IPS DF 6.9 (cell line): ENCODE measurements at places on chromosomes 5 and 9.

GRCh38 chr5:179819296-179820126 lies 1.2 kb upstream of the SQSTM1 start:
- no peak overlapping the region for H3K27ac ChIP-seq
- H3K4me1 ChIP-seq, result peaks cover 8% of the 10 kb centered on the region
- no peak for DNase-seq
- peaks cover 12% of the 10 kb centered on the region for H3K36me3 ChIP-seq
- H3K27me3 ChIP-seq, result no peaks in the 10 kb centered on the region

DNA sequence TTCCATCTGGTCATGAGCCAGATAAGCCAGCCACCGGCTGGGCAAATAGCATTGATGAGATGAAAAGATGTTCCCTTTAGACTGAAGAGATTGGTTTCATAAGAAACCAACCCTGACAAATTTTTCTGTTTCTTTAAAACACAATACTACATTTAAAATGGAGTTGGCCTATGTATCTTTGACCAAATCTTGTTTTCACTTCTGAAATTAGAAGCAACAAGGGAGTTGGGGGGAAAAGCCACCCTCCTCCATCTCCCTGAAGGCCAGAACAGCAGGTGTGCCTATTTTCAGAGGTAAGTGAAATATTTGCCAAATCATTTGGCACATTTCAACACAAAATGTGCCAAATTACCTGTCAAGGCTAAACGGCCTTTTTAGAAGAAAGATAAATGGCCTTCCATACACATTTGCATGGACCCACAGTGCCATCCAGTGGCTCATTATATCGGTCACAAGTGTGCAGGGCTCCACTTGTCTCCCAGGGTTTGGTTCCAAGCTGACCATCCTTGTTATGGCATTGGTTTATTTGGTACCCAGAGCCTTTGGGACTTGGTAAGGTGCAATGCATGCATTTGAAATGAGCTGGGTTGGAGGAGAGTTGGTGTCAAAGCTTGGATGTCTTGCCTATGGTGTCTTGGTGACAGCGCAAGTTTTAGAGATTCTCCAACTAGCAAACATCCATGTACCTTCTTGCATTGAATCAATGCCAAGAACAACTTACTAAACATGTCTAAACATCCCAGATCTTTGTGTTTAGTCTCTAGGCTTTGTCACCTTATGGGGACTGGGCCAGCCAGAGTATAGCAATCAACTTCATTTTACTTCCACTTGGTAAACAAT lies 372.0 kb upstream of the KIF2A start:
- H3K4me3 ChIP-seq, result no peak overlapping the region
- H3K36me3 ChIP-seq, result no peaks in the 10 kb centered on the region
- DNase-seq, result peak; percentile 13

GRCh38 chr5:148957591-148958202 lies 105.2 kb downstream of the SH3TC2 start:
- peaks cover 3% of the 10 kb centered on the region; the same call in 1 of the 2 replicates for H3K4me1 ChIP-seq
- H3K36me3 ChIP-seq, result no peaks in the 10 kb centered on the region
- H3K27me3 ChIP-seq, result no peaks in the 10 kb centered on the region
- no peak overlapping the region for H3K4me3 ChIP-seq

DNA sequence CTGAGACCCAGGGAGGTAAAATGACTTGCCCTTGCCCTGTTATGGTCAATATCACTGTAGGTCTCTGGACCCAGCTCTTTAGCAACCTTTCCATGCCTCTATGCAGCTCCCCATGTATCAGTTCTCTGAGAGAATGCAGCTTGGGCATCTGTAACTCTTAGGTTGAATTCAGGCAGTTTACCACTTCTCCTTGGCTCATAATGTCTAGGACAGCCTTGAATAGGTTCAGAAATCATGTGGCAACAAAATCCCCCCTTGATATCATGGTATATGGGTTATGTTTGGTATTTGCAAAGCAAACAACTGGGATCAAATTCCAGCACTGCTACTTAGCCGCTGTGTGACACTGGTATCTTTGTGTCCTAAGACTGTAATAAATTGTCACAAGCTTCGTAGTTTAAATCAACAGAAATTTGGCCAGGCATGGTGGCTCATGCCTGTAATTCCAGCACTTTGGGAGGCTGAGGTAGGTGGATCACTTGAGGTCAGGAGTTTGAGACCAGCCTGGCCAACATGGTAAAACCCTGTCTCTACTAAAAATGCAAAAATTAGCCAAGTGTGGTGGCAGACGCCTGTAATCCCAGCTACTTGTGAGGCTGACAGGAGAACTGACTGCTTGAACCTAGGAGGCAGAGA lies 10.7 kb upstream of the SUB1 start:
- DNase-seq, result no peak
- no peak overlapping the region for H3K4me3 ChIP-seq
- no peaks in the 10 kb centered on the region for H3K36me3 ChIP-seq
- H3K27ac ChIP-seq, result no peak overlapping the region
- H3K27me3 ChIP-seq, result no peaks in the 10 kb centered on the region
- H3K4me1 ChIP-seq, result no peaks in the 10 kb centered on the region

DNA sequence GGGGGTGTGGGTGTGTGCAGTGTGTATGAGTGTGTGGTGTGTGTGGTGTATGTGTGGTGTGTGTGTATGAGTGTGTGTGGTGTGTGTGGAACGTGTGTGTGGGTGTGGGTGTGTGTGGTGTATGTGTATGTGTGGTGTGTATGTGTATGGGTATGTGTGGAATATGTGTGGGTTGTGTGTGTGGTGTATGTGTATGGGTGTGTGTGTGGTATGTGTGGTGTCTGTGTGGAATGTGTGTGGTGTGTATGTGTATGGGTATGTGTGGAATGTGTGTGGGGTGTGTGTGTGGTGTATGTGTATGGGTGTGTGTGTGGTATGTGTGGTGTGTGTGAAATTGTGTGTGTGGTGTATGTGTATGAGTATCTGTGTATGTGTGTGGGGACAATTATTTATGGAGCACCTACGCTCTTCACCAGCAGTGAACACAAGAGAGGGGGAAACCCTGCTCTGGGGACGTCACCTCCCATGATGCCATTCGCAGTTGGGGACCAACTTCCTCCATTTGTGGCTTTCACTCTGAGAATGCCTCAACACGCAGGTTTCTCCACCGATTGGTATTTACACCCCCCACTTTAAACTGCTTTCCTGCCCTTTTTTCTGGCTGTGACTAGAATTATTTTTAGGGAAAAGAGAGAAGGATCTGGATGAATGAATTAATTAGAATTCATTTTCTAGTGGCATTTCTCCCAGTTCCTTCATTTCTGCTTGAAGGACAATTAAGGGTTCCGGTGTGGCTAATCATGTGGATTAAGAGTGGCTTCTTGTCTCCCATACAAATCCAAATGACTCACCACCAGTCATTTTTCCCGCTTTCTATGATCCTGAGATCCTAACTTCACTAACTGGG lies 238.1 kb downstream of the ROR2 start:
- H3K27me3 ChIP-seq, result no peaks in the 10 kb centered on the region
- H3K27ac ChIP-seq, result no peak overlapping the region
- no peak overlapping the region for H3K4me3 ChIP-seq
- no peak for DNase-seq
- no peaks in the 10 kb centered on the region for H3K36me3 ChIP-seq
- no peaks in the 10 kb centered on the region for H3K4me1 ChIP-seq

GRCh38 chr9:116027511-116027910 lies 126.1 kb upstream of the PAPPA start:
- DNase-seq, result no peak
- H3K36me3 ChIP-seq, result no peaks in the 10 kb centered on the region
- no peaks in the 10 kb centered on the region for H3K4me1 ChIP-seq
- H3K4me3 ChIP-seq, result no peak overlapping the region
